ENCODE measurements at places on chromosomes 1 and 21. TPM values are rescaled to one million over a fixed set of nuclear protein-coding genes. Genes with fewer than 3 reads are reported as not detected.

DNA sequence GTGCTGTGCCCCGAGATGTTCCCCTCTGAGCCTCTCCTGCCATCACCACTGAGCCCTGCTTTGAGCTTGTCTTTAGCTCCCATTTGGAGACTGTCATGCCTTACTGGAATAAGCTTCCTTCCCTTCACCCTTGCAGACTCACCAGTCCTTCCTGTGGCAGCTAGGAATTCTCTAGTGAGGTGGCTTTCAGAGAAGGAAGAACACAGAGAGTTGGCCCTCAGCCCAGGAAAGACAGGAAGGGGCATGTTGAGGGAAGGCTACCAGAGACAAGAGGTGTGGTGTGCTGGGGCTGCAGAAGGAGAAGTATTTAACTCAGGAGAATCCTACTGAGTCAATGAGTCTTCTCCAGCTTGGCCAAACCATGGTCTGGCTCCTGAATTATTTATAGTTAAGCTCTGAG, 76.3 kb downstream of the UCK2 start:
- no peak for DNase-seq

GRCh38 chr1:17950728-17951127, 156.9 kb upstream of the IGSF21 start:
- DNase-seq: no peak

DNA sequence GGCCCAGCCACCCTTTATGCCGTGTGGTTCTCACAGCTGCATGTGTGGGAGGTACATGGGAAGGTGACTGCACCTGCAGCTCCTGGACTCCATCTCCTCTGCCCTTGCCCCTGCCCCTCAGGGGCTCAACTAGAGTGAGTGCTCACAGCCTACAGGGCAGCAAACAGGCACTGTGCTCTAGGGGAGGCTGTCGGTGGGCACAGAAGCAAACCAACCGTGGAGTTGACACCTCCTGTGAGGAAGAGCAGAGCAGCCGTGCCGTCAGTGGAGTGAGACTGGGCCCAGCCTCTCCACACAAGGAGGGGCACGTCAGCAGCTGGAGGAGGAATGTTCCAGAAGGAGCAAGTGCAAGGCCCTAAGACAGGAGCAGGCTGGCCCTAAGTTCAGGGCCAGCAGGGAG, 32.7 kb downstream of the BMP8A start:
- no peak for DNase-seq

GRCh38 chr1:148264374-148265276, 112.5 kb upstream of the NBPF11 start:
- no peak for DNase-seq

DNA sequence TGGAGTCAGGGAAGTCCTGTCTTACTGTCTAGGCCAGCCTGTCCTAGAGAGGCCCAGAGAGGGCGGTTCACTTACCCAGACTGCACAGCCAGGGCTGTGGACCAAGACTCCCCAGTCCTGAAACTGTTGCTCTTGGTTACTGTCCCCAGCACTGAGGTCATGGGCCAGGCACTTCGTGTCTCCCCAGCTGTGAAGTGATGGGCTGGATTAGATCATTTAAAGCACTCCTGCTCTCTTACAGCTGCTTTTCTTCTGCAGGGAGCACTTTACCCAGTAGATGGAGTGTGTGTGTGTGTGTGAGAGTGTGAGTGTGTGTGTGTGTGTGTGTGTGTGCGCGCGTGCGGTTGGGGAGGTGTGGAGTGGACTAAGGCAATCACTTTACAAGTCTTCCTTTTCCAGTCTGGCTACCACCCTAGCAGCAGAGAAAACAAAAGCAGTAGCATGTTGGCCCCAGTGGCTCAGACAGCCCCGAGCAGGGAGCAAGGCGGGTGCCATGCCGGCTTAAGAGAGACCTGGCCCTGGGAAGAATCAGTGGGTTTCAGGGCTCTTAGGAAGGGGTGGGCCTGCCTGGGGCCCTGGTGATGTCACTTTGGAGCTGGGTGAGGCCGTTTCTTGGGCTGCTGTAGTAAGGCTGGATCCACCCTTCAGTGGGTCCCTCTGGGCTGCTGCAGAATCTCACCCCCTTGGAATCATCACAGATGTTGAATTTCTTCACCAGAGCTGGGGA, 2.4 kb downstream of the SPSB1 start:
- DNase-seq: no peak

DNA sequence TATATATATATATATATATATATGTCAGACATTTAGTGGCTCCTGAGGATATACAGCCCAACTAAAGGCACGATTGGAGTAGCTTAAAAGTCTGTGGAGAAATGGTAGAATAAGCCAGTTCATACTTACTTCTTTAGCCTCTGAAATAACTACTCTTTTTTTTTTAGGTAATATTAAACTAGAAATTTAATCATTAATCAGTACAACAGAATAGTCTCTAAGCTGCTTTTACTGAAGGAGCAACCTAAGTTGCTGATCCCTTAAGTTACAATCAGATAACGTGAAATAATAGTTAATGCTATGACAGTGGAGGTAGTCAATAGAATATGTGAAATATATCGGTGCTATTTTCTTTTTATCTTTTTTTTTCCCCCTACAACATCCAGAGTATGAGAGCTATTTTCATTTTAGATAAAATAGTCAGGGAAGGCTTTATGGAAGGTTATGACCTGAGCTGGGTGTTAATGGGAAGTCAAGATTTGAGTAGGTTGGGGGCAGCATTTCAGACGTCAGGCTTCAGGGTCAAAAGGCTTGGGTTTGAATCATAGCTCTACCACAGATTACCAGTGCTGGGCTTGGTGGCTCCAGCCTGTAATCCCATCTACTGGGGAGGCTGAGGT, 15.6 kb downstream of the ZMPSTE24 start:
- DNase-seq: no peak

DNA sequence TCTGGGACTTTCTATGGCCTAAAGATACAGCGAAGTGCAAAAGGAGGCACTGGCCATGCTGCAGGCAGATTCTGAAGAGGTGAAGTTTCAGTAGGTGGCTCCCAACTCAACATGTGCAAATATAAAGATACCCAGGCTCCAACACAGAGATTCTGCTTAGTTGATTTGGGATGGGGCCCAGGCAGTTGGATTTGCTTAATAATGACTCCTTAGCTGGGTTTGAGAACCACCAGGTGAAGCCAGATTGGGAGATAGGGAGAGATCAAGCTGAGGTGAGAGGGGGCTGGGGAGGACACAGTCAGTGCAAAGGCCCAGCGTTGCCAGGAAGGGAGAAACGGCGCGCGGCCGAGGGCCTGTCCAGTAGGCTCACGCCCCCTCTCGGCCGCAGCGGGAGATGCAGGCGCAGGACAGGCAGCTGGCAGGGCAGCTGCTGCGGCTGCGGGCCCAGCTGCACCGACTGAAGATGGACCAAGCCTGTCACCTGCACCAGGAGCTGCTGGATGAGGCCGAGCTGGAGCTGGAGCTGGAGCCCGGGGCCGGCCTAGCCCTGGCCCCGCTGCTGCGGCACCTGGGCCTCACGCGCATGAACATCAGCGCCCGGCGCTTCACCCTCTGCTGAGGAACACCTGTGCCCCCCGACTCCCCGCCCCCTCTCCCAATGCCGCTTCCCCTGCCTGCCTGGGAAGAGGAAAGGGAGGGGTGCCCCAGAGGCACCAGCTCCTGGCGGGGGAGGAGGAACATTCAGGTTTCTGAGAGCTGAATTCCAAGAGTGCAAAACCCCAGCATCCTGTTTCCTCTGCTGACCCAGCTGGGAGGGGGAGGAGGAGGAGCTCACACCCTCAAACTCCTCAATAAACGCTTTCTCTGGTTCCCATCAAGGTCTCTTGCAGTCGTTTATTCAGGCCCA, 1.2 kb downstream of the FAM167B start:
- DNase-seq: peak; percentile 77

DNA sequence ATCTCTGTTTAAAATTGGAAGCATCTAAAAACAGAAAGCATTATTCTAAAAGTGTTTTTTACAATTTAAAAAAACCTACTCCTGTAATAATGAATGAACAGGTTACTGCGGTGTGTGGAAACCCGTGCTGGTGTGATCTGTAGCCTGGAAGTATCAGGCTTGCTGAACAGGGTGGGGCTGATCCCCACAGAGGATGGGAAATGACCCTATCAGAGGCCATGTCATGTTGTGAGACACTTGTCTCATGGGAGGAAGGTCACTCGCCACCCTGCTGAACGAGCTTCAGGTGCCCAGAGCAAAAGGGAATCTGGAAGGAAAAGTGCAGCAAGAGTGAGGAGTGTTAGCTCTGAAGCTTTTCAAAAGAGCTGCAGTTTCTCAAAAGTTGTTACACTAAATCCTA, 320.7 kb downstream of the RRAGC start:
- DNase-seq: no peak

- no peak for DNase-seq
These were observed 44.4 kb upstream of the LRRC8C start for GRCh38 chr1:89588480-89588879.

- DNase-seq: no peak
These were observed 1053.4 kb upstream of the ADGRL4 start for GRCh38 chr1:80059940-80060339.

DNA sequence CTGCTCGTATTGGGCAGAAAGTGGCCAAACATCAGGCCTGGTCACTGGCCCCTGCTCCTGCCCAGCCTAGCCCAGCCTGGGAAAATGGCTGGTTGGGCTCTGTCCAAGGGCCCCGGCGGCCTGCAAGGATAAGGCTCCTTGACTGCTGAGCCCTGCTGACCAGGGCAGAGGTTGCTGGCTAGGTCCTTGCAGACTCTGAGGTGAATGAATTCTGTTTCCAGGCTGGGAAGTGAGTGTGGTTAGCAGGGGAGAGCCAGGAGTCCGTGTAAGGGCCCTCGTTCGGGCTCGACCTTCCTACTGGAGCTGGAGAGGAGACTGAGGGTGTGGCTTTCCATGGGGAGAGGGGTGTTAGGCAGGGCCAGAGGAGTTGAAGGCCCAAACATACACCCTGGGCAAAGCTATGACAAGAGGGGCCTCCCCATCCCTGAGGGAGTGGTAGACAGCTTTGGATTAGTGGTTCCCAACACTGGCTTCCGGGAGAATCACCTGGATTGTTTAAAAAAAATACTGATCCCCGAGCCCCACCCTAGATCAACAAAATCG, 20.6 kb downstream of the CSF1 start:
- no peak for DNase-seq

- DNase-seq: no peak
These were observed 3.4 kb downstream of the FCER1G start for GRCh38 chr1:161218301-161219077.

GRCh38 chr1:63487336-63488065, 35.5 kb downstream of the ITGB3BP start:
- no peak for DNase-seq

GRCh38 chr1:59682396-59683080, 132.2 kb upstream of the HOOK1 start:
- DNase-seq: no peak

GRCh38 chr1:105122041-105122440, 1372.3 kb downstream of the AMY1C start:
- DNase-seq: no peak

DNA sequence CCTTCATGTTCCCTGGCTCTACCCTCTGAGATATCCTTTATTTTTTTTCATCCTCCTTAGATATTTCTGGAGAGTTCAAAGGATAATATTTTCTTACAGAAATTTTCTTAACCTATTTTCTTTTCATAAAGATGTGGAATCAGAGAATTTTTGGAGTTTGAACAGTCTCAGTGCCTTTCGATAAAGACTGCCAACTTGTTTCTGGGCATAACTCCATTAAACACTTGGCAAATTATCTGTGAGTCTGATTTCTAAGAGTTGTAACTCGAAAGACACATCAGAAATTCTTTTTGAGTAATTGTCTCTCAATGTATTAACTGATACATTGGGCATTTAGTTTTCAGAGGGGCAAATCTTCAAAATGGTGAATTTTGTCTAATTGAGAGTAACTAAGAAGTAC, 1255.6 kb downstream of the NCAM2 start:
- no peak for DNase-seq

- DNase-seq: no peak
These were observed 56.9 kb downstream of the KRTAP19-8 start for GRCh38 chr21:30981403-30981802.

- no peak for DNase-seq
These were observed 78.9 kb upstream of the C1orf174 start for GRCh38 chr1:3978990-3979325.

- DNase-seq: peak; percentile 49
These were observed 18.9 kb downstream of the SPATA46 start for GRCh38 chr1:162357681-162358266.

DNA sequence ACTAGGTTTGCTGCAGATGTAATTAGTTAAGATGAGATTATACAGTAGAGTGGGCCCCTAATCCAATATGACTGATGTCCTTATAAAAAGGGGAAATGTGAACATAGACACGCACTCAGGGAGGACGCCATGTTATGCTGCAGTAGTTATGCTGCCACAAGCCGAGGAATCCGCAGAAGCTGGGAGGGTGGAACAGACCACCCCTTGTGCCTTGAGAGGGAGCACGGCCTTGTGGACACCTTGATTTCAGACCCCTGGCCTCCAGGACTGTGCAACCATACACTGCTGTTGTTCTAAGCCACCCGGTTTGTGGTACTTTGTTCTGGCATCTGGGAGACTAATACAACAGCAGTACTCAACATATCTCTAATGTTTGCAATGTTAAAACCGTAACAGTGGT, 57.9 kb upstream of the HIVEP3 start:
- DNase-seq: no peak

DNA sequence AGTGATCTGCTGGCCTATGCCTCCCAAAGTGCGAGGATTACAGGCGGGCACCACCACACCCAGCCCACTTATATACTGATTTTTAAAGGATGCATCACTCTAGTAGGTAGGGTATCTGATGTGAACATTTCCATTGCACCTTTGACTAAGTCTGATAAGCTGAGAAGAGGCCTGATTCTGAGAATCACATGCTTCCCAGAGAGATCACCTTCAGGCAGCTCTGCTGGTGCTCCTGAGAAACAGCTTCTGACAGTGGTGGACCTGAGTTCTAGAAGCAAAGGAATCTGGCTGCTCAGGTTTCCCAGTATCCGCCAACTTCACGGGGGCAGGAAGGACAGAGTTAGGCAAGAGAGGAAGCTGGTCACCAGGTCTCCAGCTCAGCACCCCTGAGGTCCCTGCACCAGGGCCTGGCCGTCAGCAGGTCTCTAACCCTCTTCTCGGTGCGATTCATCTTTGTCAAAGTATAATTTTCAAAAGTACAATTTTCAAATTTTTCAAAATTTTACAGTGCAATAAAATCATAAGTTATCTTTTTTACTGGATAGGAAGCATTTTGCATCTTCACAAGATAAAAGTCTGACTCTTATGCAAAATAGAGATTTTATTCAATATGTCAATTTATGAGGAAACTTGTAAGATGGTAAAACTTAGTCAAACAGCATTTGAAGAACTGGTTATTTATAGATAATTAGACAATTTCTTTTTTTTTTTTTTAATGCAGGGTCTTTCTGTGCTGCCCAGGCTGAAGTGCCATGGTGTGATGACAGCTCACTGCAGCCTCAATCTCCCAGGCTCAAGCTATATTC, 25.8 kb upstream of the MPZL1 start:
- no peak for DNase-seq

- DNase-seq: no peak
These were observed 191.3 kb downstream of the BACH1 start for GRCh38 chr21:29490016-29490415.

Gene JAM2
- not detected for polyA plus RNA-seq

Gene OR2G6
- not detected for polyA plus RNA-seq

Gene FCRLB
- polyA plus RNA-seq: 14.6 TPM

Gene DNAJC16
- 3.7 TPM for polyA plus RNA-seq

Gene DTL
- 3.5 TPM for polyA plus RNA-seq

Gene ATAD3C
- 1.5 TPM for polyA plus RNA-seq

Gene APOBEC4
- not detected for polyA plus RNA-seq

Gene RGS13
- polyA plus RNA-seq: 0.16 TPM

Gene LRRIQ3
- polyA plus RNA-seq: 1.2 TPM

Gene PTPRU
- polyA plus RNA-seq: not detected

Gene TRMT13
- 7.6 TPM for polyA plus RNA-seq

Gene PRMT6
- polyA plus RNA-seq: 19.8 TPM

Gene KCNE1
- polyA plus RNA-seq: not detected

Gene GSTM1
- not detected for polyA plus RNA-seq

Gene BMP8B
- 0.31 TPM for polyA plus RNA-seq

Gene ELAPOR1
- polyA plus RNA-seq: 3.0 TPM
